ENCODE measurements at places on chromosomes 5 and 9. TPM values are rescaled to one million over a fixed set of nuclear protein-coding genes. Genes with fewer than 3 reads are reported as not detected.

CDC26 gene
- total RNA-seq, result 41.2 TPM

LCP2 gene
- total RNA-seq, result not detected

PROB1 gene
- 0.19 TPM for total RNA-seq

DAB2 gene
- 7.0 TPM for total RNA-seq

STXBP1 gene
- 16.9 TPM for total RNA-seq

SOHLH1 gene
- total RNA-seq, result 0.05 TPM

ENHO gene
- 2.3 TPM for total RNA-seq

PTPN3 gene
- total RNA-seq, result 17.5 TPM

SPATA31A3 gene
- total RNA-seq, result not detected

PCDHGA3 gene
- 0.02 TPM for total RNA-seq

F2RL2 gene
- 3.6 TPM for total RNA-seq

GABRA1 gene
- total RNA-seq, result not detected

OR1Q1 gene
- not detected for total RNA-seq

TTC16 gene
- total RNA-seq, result 0.05 TPM

PAEP gene
- 0.25 TPM for total RNA-seq

DNAH5 gene
- 1.9 TPM for total RNA-seq

ZNF354C gene
- total RNA-seq, result 0.79 TPM

PIP5K1B gene
- total RNA-seq, result not detected

TGFBI gene
- total RNA-seq, result 1,737 TPM

C1QTNF3 gene
- 0.18 TPM for total RNA-seq

DOCK2 gene
- 3.1 TPM for total RNA-seq

FOXD4 gene
- 0.13 TPM for total RNA-seq

ITGA2 gene
- total RNA-seq, result 10.3 TPM

NRARP gene
- 3.6 TPM for total RNA-seq

SHC3 gene
- 0.40 TPM for total RNA-seq

CIZ1 gene
- total RNA-seq, result 91.5 TPM

SLC34A1 gene
- not detected for total RNA-seq

CNTFR gene
- 0.06 TPM for total RNA-seq

NEUROG1 gene
- not detected for total RNA-seq

GTF2H2C gene
- 30.1 TPM for total RNA-seq

MLANA gene
- total RNA-seq, result not detected

PCDHGA9 gene
- total RNA-seq, result 0.03 TPM

KIF12 gene
- total RNA-seq, result 1.8 TPM

LRRC14B gene
- not detected for total RNA-seq

MEIKIN gene
- total RNA-seq, result not detected

ANKRD55 gene
- not detected for total RNA-seq

KIF24 gene
- 3.5 TPM for total RNA-seq

PTGR1 gene
- total RNA-seq, result 287 TPM

IFNA2 gene
- total RNA-seq, result not detected

CCL28 gene
- 0.06 TPM for total RNA-seq

GGTA1 gene
- total RNA-seq, result not detected

PHF24 gene
- total RNA-seq, result 0.09 TPM

IRX4 gene
- 0.34 TPM for total RNA-seq

SLC6A7 gene
- total RNA-seq, result not detected

NAIP gene
- 0.35 TPM for total RNA-seq

NR6A1 gene
- 1.4 TPM for total RNA-seq

Data from A549 treated with AZD2906 at 1 μM for 4 hours (cell line).